Stimulated activated naive B cell treated with anti-CD40 and anti-IgM and Interleukin-4, amounts not matched to agents 10 μg/mL and 1 μg/mL and 100 μg/mL, for 72 hours (primary cell): ENCODE measurements at places on chromosomes 3 and 15.

GRCh38 chr15:33639051-33639450, 328.3 kb downstream of the RYR3 start:
- no peak for DNase-seq

DNA sequence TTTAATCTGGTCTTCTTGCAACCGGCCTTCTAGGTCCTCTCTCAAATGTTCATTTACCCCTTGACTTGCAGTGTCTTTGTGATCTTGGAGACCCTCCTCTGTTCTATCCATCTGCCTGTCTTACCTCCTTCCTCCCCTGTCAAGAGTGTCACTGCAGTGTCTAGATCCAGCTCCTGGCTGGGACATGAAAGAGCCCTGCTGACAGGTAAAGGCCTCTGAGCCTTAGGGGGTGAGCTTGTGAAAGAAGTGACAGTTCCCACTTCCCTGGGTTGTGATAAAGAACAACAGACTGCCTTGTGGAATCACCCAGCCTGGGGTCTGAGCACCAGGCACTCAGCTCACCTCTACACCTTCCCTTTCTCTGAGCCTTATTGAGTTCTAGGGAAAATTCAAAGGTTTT, 68.0 kb downstream of the CDC25A start:
- no peak for DNase-seq

- DNase-seq = no peak
Measured at GRCh38 chr3:150238048-150238802, 169.9 kb upstream of the TSC22D2 start.

GRCh38 chr3:114691871-114692270, 398.0 kb downstream of the TIGIT start:
- DNase-seq = no peak

DNA sequence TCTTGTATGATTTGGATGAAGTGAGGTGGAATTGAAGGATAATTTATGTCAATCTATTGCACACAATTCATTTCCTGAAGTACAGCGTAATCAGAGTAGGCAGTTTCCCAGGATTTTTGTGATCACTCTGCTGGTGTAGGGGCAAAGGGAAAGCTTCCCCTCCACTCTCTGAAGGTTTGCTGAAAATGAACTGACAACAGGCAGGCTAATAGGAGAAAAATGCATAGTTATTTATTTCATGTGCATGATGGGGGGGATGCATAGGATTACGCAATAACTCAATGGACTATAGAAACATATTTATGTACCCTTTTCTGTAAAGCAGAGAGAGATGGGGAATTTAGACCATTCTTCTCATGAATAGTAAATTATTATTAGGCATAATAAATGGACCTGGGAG, 872.9 kb downstream of the NAALADL2 start:
- DNase-seq = no peak

DNA sequence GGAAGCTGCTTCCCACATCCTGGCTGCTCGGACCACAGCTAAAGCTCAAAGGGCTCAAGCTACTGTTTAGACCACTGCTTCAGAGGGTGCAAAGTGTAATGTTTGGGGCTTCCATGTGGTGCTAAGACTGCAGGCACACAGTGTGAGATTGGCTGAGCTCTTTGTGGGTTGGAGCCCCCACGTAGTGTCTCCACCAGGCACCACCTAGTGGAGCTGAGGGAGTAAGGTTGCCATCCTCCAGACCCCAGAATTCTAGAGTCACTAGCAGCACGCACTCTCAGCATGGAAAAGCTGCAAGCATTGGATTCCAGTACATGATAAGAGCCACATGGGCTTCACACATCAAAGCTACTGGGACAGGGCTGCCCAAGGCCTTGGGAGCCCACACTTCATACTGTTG, 9.3 kb downstream of the MKRN3 start:
- DNase-seq = no peak

DNA sequence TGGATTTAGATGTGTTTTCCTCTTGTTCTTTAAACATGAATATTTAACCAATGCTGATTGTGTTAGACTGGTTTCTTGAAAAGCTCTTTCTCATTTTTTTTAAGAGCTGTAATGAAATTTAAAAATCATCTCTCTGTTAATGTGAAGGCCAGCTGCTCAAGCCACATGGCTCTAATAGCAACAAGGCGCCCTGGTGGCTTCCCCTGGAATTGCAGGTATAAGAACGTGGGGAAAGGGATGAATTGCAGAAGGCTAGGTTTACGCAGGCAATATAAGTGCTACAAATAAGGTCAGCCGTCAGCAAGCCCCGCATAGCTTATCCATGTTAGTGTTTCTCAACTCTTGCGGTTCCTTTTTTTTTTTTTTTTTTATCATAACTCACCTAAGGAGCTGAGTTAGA, 108.5 kb downstream of the SAMMSON start:
- no peak for DNase-seq

DNA sequence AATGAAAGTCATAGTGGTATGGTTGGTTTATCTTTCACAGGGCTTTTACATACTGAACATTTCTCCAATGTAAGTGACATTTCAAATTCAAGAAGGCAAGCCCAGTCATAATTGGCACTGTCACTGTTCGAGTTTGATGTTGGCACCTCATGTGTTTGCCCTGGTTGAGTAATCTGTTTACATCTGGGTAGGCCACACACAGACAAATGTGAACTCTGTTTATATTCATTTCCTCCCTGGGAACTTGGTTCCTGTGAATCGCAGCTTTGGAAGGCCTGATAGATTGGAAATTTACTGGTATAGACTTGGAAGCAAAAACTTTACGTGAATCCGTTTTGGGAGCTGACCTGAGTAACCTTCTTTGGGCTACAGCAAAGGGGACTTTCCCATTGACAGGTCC, 395.2 kb upstream of the AZI2 start:
- DNase-seq = no peak

- no peak for DNase-seq
Measured at GRCh38 chr3:68274286-68274685, 619.9 kb upstream of the SUCLG2 start.

GRCh38 chr3:50737193-50737905, 62.6 kb downstream of the DOCK3 start:
- DNase-seq = no peak

DNA sequence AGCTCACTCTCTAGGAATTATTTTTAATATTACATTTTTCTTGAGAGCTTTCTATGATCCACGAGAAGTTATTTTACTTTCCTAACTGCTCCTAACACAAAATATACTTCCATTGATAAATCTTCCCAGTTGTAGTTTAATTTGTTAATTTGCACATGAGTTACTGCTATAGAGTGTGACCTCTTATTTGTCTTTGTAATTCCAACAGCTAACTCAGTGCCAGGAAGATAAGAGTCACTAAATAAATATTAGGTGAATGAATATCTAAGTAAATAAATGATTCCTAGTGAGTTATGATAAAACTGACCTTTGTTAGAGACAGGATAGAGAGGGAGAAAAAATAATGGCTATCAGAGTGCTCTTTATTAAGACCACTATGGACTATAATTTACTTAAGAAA, 319.9 kb downstream of the NAALADL2 start:
- no peak for DNase-seq

GRCh38 chr3:24520976-24521419, 26.3 kb upstream of the THRB start:
- no peak for DNase-seq

DNA sequence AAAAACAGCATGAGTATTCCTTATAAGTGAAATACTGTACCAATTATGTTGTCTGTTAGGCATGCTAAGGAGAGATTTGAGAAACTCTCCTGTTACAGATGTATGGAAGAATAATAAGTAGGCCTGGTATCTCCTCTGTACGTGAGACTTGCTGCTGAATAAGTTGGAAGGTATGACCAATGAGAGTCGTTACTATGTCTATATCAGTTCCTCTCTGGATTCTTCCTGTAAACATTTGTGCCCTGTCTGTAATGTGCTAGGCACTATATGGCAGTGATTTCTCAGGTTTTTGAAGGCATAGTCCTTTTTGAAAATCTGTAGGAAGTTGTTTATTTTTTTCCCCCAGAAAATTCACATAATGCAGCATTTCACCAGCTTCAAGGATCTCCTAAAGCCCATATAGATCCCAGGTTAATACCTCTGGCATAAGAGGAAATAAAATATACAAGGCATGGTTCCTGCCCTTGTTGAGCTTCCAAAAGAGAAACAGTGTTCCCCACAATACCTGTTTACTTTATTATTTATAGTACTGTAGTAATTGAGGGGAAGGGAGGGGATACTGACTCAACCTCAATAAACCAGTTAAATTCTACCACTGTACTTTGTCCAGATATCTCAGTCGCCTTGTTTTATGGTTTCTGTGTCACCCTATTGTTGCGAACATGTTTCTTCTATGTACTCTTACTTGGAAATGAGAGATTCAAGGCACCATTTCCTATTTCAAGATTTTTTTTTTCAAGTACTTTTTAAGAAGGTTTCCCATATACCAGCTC, 28.6 kb downstream of the MAP2K5 start:
- no peak for DNase-seq

DNA sequence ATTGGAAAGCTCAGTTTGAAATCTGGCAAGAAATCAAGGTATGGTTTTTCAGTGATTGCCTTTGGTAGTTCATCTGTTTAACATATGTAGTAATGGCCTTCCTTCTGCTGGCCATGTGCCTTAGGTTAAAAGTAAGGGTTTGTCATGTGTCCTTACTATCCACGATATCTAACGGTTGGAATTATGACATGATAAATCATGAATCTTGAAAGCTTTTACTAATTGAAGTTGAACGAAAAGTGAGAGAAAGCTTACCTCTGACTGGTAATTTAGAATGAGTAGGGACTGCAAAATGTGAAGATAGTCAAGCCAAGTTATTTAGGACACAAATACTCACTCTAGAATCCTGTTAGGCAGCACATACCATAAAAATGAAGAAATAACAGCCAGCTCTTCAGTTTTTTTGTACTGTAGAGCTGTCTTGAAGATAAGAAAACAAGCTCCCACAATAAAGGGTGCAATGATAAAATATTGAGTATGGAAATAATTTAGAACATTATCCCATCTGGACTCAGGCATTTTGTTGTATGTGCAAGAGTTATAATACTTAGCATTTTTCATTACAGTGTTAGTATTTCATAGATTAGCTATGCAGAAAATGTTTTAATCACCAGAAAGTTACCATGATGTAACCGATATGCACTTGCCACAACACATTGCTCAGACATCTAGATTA, 303.4 kb downstream of the ZNF385D start:
- DNase-seq = no peak

DNA sequence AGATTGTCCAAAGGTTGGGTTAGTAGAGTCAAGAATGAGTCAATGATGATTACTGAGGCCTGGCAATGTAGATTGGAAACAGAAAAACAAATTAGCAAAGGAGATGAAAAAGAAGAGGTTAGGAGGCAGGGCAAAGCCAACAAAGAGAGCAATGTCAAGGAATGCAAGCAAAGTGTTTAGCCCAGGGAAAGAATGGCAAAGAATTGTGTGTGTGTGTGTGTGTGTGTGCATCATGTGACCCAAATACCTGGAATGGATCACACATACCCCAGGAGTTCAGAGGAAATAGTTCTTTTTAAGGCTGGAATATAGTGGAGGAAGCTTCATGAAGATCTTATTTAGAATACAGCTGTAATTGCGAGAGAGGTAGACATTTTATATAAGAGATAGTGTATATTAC, 831.7 kb upstream of the ARPP21 start:
- DNase-seq = no peak

- DNase-seq = no peak
Measured at GRCh38 chr3:59717679-59718205, 667.9 kb upstream of the CFAP20DC start.
